Stimulated activated CD4-positive, alpha-beta T cell treated with anti-CD3 and anti-CD28 coated beads, Interleukin-1b, Interleukin-23, amount 100 ng/mL, for 48 hours (primary cell): ENCODE measurements at places on chromosomes 7 and 10.

- DNase-seq = no peak
Observed at GRCh38 chr10:131980761-131981428, 828 bp downstream of the BNIP3 start.

DNA sequence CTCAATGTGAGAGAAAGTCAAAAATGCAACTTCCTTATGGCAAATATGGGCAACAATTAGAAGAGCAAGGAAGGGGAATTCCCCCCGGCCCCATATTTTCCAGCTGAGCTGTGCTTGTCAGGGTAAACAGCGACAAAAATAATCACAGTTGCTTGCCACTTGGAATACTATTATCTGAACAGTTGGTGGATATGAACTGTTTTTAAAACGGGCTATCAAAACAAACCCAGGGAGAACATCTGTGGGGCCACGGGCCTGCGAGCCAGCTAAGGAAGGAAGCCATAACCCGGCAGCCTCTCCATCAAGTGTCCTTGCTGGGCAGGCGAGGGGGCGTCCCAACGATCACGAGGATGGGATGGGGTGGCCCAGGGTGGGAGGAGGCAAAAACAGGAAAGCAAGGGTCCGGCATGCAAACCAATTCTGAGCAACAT, 228.4 kb downstream of the ARHGAP12 start:
- DNase-seq = no peak

DNA sequence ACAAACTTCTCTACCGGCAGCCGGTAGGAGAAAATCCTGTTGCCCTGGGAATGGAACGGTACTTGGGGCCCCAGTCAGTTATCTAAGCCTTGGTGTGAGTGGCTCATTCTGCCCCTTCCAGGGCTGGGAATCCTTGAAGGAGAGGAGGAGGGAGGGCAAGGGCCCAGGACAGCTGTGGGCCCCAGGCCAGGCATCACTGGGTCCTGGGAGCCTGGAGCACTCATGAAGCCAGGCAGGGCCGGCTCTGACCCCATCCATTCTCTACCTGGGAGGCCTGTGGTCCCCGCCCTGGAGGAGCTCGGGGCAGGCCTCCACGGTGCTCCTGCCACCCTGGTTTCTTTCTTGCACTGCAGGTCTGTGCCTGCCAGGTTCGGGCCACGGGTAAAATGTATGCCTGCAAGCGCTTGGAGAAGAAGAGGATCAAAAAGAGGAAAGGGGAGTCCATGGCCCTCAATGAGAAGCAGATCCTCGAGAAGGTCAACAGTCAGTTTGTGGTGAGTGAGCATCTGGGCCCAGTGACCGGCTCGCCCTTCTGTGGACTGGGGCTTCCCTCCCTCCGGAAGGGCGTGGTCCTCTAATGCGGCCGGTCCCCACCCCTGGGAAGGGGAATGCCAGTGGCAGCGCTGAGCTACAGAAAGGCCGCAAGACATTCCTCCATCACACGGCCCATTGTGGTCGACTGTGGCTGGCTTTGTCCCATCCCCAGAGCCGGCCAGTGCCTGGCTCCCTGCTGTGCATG, 111.3 kb downstream of the RGS10 start:
- DNase-seq = no peak

DNA sequence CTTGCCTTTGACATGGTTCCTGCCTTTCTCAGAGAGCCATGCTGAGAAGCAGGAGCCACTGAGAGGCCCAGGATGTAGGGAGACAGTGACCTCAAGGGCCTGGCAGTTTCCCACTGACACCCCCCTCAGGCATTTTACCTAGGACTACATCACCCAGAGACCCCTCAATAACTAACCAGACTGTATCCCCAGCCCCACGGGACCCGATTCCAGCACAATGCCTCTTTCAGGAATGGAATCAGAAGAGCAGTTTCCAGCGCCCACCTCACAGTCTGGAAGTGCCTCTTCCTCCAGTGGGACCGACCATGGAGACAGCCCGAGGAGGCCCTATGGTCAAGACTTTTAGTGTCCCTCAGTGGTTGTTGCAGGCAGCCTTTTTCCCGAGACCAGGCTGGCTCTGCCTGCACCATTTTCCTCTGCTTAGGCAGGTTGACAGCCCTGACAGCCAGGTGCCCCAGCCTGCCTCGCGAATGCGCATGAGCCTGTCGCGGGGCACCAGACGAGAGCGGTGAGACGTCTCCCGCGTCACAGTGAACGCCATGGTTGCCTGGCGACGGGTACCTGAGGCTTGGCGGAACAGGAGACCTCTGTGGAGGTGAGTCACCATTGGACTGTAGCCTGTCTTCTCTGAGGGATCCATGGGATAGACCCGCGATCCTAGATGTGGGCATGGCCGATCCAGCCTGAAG, 28.4 kb upstream of the ZNF273 start:
- no peak for DNase-seq

DNA sequence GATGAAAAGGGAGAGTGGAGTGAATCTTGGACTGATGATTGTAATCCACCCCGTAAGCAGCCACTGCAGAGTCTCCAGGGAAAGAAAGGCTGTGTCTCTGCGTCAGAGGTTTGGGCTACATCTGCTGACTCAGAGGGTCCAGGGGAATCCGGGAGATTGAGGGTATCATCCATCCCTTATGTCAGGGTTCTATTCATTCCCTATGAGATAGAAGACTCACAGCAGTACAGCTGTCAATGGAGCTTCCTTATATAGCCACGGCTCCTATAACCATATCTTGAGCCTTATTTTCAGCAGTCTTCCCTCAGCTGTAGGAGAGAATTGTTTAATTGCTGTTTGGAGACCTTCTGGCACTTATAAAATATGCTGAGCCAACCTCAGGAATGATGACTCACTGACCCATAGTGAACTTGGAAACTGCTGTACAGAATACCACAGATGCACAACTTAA, 558.2 kb upstream of the PFKP start:
- DNase-seq = no peak
